Ascending aorta (tissue), 2 donors: ENCODE measurements at places on chromosomes 16 and 17. TPM values are rescaled to one million over a fixed set of nuclear protein-coding genes. Genes with fewer than 3 reads are reported as not detected.
A peak's percentile ranks its signal among the peaks of the same experiment; 100 is the strongest.

Gene SCARF1
- total RNA-seq: 295 TPM

Gene TVP23C
- total RNA-seq: 5.5 TPM

Gene STX8
- 7.6 TPM for total RNA-seq

Gene PCYT2
- 81.1 TPM for total RNA-seq

DNA sequence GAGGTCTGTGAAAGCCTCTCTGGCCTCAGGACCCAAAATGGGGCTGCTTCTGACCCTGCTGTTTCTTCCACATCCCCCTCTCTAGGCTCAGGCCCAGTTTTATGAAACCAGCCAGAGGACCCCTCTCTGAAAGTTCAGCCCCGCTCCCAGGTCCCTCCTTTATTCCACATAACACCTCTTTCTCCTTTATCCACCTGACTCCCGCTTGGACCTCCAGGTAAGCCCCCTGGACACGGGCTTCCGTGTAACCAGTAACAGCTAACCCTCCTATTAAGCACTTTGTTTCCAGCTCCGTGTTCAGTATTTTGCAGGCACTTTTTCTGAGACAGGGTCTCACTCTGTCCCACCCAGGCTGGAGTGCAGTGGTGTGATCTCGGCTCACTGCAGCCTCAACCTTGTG is 37.4 kb downstream of the PSME3IP1 start:
- no peak overlapping the region for H3K27ac ChIP-seq
- no peaks in the 10 kb centered on the region for H3K27me3 ChIP-seq
- no peak for DNase-seq
- H3K4me1 ChIP-seq: peaks cover 2% of the 10 kb centered on the region

DNA sequence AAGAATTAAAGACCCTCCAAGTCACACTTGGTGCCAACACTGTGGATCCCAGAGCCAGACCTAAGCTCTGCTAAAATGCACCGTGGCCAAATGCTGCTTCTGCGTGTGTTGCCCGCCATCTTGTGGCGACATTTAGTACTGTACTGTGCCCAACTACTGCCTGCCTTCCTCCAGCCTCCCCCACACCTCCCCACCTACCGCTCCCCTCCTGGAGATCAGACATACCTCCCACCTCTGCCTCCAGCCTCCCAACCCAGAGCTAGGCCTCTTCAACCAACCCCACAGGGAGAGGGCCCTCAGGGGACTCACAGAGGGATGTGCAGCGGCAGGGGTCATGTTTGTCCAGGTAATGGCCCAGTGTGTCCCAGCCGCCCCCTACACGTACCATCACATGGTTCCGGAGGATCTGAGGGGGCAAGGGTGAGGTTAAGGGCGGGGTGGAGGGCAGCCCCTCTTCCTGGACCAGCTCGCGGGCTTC is 5.5 kb downstream of the GAS2L2 start:
- peaks cover 5% of the 10 kb centered on the region for H3K27me3 ChIP-seq
- H3K27ac ChIP-seq: no peak overlapping the region
- no peak overlapping the region for H3K4me3 ChIP-seq
- H3K4me1 ChIP-seq: no peaks in the 10 kb centered on the region
- DNase-seq: peak; percentile 82

GRCh38 chr16:76879420-76879819 is 311.6 kb upstream of the MON1B start:
- no peak for DNase-seq
- H3K27me3 ChIP-seq: no peaks in the 10 kb centered on the region
- no peaks in the 10 kb centered on the region for H3K36me3 ChIP-seq
- no peak overlapping the region for H3K4me3 ChIP-seq
- H3K27ac ChIP-seq: no peak overlapping the region

DNA sequence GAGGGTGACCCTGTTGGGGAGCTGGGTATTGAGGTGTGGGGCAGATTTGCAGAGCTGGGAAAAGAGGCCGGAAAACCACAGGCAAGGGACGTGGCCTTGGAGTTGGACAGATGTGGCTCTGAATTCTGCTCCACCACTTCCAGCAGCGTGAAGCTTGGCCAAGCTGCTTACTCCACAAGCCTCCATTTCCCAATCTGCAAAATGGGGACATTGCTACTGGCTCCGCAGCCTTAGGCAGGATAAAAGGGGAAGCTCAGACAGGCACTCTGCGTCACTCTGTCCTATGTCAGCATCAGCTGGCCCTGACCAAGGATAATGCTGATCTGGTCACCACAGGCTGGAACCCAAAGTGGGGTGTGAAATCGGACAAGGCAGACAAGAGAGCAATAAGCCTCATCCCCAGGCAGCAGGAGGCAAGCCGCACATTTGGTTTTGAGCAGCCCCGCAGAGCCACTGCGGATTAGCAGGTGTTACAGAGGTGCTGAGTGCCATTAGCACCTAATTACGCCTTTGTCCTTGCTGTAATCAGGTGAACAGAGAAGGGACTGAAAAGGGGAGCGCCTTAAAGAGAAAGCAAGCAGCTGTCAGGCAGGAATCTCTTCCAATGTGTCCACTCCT is 54.8 kb downstream of the SDK2 start:
- no peak overlapping the region for H3K27ac ChIP-seq
- DNase-seq: no peak
- H3K36me3 ChIP-seq: no peaks in the 10 kb centered on the region
- H3K27me3 ChIP-seq: no peaks in the 10 kb centered on the region
- no peaks in the 10 kb centered on the region for H3K4me1 ChIP-seq

- no peaks in the 10 kb centered on the region for H3K36me3 ChIP-seq
- peak overlapping the region; percentile 92 for H3K4me3 ChIP-seq
- H3K27ac ChIP-seq: peak overlapping the region; percentile 90
- no peaks in the 10 kb centered on the region for H3K27me3 ChIP-seq
- DNase-seq: no peak
These were observed 1.3 kb downstream of the CCDC102A start for GRCh38 chr16:57534881-57535658.

DNA sequence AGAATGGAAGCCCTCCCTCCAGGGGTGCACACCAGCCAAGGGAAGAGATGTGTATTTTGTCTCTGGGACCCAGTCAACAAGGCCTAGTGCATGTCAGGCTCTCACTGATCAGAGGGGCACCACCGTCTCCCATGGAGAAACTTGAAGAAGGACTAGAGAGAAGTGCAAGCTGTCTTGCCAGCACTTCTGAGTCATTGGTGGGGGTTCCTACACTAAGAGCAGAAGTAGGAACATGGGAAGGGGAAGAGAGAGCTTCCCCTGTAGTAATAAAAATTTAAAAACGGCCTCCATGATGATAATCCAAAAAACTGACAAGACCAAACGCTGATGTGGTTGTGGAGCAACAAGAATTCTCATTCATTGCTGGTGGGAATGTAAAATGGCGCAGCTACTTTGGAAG is 46.3 kb downstream of the DYNLRB2 start:
- no peaks in the 10 kb centered on the region for H3K4me1 ChIP-seq
- H3K36me3 ChIP-seq: no peaks in the 10 kb centered on the region
- DNase-seq: no peak
- H3K4me3 ChIP-seq: no peak overlapping the region
- H3K27ac ChIP-seq: no peak overlapping the region

DNA sequence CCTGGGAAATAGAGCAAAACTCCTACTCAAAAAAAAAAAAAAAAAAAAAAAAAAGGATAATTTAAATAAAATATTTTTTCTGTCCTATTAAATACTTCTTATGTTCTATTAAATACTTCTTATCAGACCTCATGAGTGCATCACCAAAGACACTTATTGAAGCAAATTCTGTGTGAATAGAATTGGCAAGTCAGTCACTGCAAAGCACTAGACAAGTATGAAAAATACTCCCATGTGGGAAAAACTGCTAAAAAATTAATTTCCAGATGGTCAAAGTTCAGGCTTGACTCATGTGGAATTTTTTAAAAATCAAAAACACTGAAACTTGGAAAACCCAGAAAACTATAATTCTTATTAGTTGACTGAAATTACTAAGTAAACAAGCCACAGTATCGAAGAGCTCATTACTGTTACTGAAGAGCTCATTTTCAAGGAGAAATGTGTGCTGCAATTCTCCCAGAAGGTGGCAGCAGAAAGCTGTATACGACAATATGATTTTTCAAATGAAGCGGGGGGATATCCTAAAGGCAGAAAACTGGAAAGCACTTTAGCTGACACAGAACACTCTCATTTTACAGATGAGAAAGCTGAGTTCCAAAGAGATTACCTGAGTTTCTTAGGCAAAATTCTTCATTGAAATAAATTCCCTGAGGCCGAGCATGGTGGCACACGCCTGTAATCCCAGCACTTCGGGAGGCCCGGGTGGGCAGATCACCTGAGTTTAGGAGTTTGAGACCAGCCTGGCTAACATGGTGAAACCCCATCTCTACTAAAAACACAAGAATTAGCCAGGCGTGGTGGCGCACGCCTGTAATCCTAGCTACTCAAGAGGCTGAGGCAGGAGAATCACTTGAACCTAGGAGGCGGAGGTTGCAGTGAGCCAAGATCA is 15.9 kb upstream of the FBXO47 start:
- H3K4me3 ChIP-seq: no peak overlapping the region
- no peak overlapping the region for H3K27ac ChIP-seq
- peak; percentile 71 for DNase-seq
- H3K4me1 ChIP-seq: peaks cover 5% of the 10 kb centered on the region
- no peaks in the 10 kb centered on the region for H3K36me3 ChIP-seq

GRCh38 chr16:9081843-9082242 is 9.6 kb upstream of the HAPSTR1 start:
- H3K36me3 ChIP-seq: no peaks in the 10 kb centered on the region
- H3K4me3 ChIP-seq: no peak overlapping the region
- H3K4me1 ChIP-seq: no peaks in the 10 kb centered on the region

GRCh38 chr16:24054741-24055491 is 201.2 kb upstream of the CACNG3 start:
- H3K36me3 ChIP-seq: no peaks in the 10 kb centered on the region
- H3K27me3 ChIP-seq: no peaks in the 10 kb centered on the region
- no peak overlapping the region for H3K27ac ChIP-seq
- no peak for DNase-seq
- no peak overlapping the region for H3K4me3 ChIP-seq

GRCh38 chr17:71986886-71987285 is 133.9 kb upstream of the SOX9 start:
- no peaks in the 10 kb centered on the region for H3K36me3 ChIP-seq
- no peaks in the 10 kb centered on the region for H3K27me3 ChIP-seq
- DNase-seq: no peak
- H3K4me3 ChIP-seq: no peak overlapping the region
- H3K4me1 ChIP-seq: no peaks in the 10 kb centered on the region

GRCh38 chr16:35431829-35432663 is 1972.6 kb downstream of the TP53TG3F start:
- no peak for DNase-seq
- no peaks in the 10 kb centered on the region for H3K36me3 ChIP-seq
- H3K27ac ChIP-seq: no peak overlapping the region
- H3K27me3 ChIP-seq: no peaks in the 10 kb centered on the region
- no peak overlapping the region for H3K4me3 ChIP-seq

DNA sequence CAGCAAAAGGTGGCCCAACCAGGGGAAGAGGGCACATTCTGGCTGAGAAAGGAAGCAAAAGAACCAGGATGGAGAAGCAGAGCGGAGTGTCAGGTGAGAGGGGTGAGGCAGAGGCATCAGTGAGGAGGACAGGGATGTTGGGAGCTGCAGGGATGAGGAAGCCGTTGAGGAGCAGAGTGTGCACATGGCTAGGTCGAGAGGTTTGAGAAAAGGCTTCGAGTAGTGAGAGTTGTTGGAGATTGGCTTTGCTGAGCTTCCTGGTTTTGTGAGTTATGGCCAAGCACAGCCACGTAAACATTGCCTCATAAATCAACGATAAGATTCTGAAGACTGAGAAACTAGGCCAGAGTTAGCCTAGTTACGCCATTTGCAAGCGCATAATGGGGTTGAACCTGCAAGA is 26.9 kb downstream of the DNAH2 start:
- no peaks in the 10 kb centered on the region for H3K36me3 ChIP-seq
- H3K27ac ChIP-seq: no peak overlapping the region
- DNase-seq: no peak

DNA sequence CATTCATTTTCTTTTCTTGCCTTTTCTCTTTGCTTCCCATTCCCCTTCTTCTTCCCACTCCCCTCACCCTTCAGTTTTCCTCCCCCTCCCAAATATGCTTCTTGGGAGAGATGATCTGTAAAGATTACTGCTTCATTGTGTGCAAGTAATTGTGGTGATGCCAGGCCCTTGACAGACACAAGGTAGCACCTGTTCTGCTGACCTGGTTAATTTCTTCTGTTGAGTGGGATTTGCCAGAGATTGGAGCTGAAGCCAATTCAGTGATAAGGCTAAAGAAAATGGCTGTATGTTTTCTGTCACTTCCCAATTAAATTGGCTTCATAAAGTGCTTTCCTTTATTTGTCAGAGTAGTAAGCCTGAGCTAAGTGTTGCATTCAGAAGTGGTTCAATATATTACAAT is 44.5 kb downstream of the AATF start:
- DNase-seq: no peak
- no peaks in the 10 kb centered on the region for H3K27me3 ChIP-seq
- peaks cover 68% of the 10 kb centered on the region for H3K36me3 ChIP-seq
- H3K27ac ChIP-seq: no peak overlapping the region
- no peaks in the 10 kb centered on the region for H3K4me1 ChIP-seq

DNA sequence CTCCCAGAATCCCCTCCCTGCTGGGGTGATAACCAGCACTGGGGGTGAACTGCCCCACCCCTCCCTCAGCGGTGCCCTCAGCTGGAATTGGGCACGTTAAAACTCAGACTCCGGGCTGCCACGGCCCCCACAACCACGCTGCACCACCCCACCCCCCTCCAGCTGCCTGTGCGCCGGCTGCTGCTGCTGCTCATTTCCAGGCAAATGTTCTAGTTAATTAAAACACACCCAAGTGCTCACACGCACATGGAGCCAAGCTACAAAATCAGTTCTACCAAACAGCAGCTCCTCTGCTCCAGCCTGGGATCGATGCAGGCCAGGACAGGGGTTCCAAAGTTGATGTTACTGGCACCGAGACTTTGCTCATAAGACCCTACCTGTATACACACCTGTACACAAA is 180.5 kb downstream of the ZNF423 start:
- no peaks in the 10 kb centered on the region for H3K4me1 ChIP-seq
- no peaks in the 10 kb centered on the region for H3K36me3 ChIP-seq
- no peak overlapping the region for H3K27ac ChIP-seq
- H3K27me3 ChIP-seq: no peaks in the 10 kb centered on the region
- H3K4me3 ChIP-seq: no peak overlapping the region
- DNase-seq: no peak

DNA sequence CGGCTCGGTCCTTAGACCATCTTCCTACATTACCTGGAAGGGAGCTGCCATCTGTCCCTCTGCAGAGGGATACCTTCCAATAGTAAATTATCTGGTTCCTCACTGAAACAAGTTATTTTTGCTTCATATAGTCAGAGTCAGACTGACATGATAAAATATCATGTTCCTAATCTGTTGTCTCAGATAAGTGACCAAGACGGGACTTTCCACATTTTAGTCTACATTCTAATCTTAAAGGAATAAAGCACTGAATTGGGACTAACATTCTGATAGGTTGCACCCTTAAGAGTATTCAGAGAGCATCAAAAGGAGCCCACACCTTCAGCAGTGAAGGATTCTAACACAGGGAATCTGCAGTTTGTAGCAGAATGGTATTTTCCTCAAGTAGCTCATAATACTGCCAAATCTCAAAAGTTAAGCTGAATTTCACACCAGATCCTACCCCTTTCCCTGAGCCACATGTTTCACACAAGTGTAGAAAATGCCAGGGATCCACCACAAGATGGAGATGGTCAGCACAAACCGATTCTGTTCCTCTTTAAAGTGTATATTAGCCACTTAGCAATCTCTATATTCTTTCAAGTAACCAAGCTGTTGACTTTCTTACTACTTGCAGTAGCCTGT is 13.4 kb downstream of the GINS2 start:
- no peak for DNase-seq
- H3K4me3 ChIP-seq: no peak overlapping the region
- H3K27ac ChIP-seq: no peak overlapping the region
- H3K27me3 ChIP-seq: no peaks in the 10 kb centered on the region
- no peaks in the 10 kb centered on the region for H3K4me1 ChIP-seq
- peaks cover 23% of the 10 kb centered on the region for H3K36me3 ChIP-seq

- H3K4me1 ChIP-seq: no peaks in the 10 kb centered on the region
- no peaks in the 10 kb centered on the region for H3K27me3 ChIP-seq
- peaks cover 20% of the 10 kb centered on the region for H3K36me3 ChIP-seq
- no peak for DNase-seq
- peak within 1 kb of the TSS; percentile 70 for H3K4me3 ChIP-seq
These were observed at the start of gene CEMP1 for GRCh38 chr16:2531371-2531695. Gene CEMP1, minus strand, starts transcription at chr16:2531408. Its CDS starts 335 bp downstream, at chr16:2531073.
